ENCODE measurements at places on chromosomes 5 and 9.

DNA sequence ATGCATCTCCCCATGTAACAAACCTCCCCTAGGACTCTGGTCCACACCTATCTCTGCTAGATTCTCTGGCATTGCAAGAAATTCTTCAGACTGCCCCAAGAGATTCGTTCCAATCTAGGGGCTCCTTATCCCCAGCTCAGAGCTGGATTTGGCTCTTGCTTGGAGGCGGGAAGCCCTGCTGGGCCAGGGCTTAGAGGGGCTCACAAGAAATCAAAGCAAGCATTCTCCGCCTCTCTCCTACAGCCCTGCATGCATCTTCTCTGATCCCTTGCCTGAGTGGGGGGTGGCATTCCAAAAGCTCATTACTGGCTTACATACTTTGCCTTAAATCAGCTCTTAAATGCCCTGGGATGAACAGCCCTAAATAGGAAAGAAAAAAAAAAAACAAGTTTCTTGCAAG, 75.8 kb downstream of the KCNIP1 start:
- no peak for DNase-seq

DNA sequence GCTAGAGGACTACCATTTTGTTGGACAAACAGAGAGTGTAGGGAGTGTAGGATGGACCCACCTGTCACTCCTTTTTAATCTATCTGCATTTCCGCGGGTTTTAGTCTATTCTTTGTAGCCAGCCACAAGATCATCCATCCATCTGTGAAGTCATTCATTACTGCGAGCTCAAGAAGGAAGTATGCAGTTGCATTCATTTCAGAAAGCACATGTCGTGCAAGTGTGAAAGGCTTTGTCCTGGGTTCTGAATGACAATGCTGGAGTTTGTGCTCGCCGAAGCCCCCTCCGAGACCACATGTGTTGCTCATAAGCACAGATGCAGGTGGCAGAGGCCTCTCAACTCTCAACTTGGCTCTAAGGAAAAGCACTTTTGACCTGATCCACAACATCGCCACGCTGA, 70.3 kb upstream of the BASP1 start:
- no peak for DNase-seq

GRCh38 chr5:115262011-115262320, 711 bp downstream of the PGGT1B start:
- no peak for DNase-seq

GRCh38 chr5:165642366-165642765, 2136.9 kb downstream of the MAT2B start:
- DNase-seq, result no peak

GRCh38 chr5:39072925-39073766, 1.1 kb downstream of the RICTOR start:
- DNase-seq, result no peak

GRCh38 chr5:154312576-154312975, 122.0 kb downstream of the GALNT10 start:
- no peak for DNase-seq

DNA sequence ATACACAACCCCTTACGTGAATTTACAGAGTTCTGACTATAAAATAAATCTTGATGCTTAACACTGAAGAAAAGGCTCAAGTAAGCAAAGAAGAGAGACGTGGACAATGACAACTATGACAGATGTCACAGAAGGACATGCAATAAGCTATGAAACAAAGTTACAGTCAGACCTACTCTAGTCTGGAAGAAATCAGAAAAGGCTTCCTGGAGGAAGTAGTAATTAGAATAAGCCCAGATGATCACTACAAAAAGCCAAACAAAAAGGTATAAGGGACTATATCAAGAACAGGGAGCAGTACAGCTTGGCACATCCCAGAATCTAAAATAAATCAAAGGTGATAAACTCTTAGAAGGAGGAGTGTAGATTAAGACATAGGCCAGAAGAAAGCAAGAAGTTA, 6.3 kb downstream of the FNIP1 start:
- no peak for DNase-seq

GRCh38 chr9:93669958-93670207, 93.5 kb downstream of the PHF2 start:
- no peak for DNase-seq

DNA sequence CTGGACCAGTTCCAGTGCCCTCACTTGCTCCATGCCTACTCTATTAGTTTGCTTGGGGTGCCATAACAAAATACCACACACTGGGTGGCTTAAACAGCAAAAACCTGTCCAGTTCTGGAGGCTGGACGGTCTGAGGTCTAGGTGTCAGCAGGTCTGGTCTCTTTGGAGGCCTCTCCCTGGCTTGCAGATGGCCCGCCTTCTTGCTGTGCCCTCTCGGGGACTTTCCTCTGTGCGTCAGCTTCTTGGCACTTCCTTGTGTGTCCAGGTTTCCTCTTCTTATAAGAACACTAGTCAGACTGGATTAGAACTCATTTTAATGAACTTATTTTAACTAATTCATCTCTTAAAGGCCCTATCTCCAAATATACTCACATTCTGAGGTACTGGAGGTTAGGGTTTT, 97.2 kb downstream of the CARTPT start:
- DNase-seq, result no peak

DNA sequence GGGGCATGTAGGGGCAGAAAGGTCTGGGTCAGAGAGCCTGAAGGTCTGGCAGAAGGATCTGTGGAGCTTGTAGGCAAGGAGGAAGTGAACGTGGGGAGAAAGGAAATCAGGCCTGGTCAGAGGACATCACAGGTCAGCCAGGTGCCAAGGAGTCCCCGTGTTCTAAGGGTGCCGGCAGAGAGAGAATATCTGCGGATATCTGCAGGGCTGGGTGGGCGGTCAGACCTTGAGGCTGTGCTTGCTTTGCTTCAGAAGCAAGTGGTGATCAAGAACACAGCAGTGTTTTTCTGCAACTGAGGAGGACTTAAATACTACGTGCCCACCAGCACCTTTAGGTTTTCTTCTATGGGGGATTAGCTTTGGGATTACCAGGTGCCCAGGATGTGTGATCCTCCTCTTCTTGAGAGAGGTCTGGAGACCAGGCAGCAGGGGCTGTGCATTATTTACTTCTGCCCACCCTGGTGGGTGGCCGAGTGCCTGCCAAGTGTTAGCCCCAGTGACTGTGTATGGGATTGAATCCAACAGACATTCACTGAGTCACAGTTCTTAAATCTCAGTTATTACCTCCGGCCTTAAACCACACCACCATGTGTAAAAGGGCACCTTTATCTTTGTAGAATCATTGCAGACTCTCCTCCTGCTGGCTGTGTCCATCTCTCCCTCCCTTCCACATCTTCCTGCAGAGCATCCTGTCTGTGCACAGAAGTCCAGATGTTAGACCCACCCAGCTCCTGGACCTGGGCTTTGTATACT, 12.5 kb upstream of the SHB start:
- DNase-seq, result no peak

DNA sequence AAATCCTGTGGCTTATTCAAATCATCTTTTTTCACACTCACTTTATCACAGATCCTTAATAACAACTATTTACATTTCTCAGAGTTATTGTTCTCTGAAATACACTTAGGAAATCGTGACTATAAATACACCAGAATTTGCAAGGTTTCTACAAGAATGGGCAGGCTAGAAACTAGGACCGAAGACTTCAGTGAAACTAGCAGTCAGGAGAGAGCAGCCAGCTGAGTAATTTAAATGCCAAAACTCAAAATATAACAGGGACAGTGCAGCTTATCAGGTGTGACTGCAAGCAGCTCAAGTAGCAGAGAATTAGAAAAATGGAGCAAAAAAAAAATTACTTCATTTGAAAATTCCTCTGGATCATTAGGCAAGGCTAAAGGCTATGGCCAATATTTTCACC, 719.3 kb upstream of the ZNF608 start:
- DNase-seq, result no peak

DNA sequence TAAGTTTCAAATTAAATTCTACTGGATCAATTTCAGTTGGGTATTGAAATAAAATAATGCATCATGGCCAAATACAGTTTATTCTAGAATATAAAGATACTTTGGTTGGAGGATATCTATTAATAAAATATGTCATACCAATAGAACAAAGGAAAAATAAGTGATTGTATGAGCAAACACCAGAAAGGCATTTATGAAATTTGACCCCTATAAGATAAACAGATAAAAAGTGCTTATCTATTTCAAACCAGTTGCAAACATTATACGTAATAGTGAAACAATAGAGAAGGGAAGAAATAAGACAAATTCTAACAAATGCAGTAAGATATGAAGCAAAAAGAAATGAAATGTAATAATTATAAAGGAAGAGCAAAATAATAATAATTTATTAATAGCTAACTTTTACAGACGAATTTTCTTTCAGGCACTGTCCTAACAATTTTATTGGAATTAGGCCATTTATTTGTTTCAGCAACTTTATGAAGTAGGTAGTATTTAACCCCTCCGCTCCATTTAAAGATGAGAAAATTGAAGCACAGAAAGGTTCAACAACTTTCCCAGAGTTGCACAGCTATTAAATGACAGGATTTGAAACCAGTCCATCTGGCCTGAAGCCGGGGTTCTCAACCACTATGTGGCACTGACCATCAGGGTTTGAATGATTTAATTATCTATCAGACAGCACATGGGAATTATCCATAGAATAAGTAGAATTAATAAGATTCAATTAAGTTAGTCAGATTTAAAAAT, 20.8 kb downstream of the ANKRD55 start:
- DNase-seq, result no peak

GRCh38 chr5:74665816-74666215, 19.2 kb upstream of the HEXB start:
- no peak for DNase-seq

- no peak for DNase-seq
Observed at GRCh38 chr5:126921241-126922091, 108.9 kb downstream of the MARCHF3 start.

- peak; percentile 6 for DNase-seq
Observed at GRCh38 chr5:159133041-159133741, 33.5 kb upstream of the EBF1 start.

DNA sequence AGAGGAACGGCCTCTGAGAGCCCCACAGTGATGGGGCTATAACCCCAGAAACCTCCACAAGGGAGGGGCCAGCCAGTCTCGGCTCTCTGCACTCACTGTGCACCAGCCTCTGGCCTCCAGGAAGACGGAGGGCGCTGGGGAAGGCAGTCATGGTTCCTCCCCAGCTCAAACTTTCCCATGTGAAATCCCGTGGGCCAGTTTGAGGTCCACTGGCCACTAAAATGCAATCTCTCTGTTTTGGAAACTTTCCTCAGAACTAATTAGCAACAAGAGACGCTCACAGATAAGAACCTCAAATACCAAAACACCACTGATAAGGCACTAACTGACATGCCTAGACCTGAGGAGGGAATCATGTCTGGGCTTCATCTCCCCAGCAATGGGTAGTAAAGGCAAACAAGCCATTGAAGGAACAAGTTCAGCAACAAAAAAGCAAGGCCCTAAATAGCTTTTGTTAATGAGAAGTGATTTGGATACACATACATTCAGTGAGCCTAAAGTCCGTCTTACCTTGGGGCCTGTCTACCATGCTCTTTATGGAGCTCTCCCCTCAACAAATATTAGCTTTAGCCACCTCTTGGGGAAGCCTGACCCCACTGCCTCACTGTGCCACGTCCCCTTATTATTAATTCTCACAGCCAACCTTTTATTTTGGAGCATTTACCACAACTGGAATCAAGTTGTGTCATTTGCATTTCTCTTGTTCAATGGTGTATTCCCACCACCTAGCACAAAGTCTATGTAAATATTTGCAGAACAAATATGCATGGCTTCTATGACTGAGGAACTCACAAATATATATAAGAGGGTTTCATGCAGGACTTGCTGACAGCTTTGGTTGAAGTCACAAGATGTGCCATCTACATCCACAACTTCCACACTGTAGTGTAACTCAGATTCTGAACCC, 56.1 kb upstream of the GLRX start:
- no peak for DNase-seq
